ENCODE measurements at places on chromosomes 1 and 21.

- no peak for DNase-seq
Observed at GRCh38 chr1:95876276-95876675, 642.3 kb downstream of the RWDD3 start.

GRCh38 chr1:236035681-236036101 lies 29.2 kb downstream of the NID1 start:
- no peak for DNase-seq

GRCh38 chr1:189205863-189206262 lies 1271.8 kb downstream of the BRINP3 start:
- DNase-seq, result no peak

GRCh38 chr1:217134857-217135568 lies 411.8 kb upstream of the ESRRG start:
- DNase-seq, result no peak

- DNase-seq, result no peak
Observed at GRCh38 chr1:240999826-241000225, 357.2 kb downstream of the RGS7 start.

DNA sequence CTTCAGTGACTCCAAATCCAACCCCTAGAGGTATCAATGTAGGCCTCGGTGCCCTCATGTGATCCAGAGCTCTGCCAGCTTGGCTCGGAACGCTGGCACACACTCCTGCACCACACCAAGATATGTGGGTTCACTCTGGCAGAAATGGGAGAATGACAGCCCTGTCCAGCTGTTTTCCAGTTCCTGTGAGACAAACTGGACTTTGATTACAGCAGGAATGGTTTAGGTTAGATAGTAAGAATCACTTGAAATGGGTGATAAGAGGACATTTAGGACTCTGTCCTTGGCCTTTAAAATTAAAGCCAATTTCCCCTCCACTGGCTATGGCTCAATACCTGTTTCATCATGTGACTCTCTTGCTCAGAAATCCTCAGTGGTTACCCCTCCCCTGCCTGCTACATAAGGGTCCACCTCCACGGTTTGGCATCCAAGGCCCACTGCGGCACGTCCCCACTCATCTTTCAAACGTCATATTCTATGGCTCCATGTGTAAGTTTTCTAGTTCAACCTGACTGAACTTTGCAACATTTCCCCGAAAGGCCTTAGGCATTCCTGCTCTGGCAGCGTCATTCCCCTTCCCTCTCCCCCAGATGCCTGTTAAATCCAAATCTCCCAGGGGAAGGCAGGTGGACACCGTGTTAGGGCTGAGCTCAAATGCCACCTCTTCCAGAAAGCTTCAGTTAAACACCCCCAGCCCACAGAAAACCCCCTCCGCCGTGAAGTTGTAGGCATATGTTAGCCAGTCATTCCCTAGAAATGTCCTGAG lies 44.7 kb downstream of the PLEKHA6 start:
- no peak for DNase-seq

DNA sequence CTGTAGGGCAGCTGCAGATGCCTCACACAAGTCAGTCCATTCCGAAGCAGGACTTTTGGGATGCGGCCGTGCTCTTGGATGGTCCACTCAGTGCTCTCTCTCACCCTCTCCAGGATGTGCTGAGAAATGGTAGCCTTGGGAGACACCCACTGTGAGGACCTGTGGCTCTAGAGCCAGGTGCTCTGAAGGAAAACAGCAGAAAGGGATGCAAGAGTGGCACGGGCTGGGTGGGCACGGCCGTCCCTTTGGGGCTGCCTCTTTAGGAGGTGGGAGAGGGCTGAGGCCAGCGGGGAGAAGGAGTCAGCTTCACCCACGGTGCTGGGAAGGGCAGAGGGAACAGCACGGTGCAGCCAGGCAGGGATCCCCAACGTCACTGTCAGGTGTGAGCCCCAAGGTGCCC lies 106.1 kb downstream of the RIPK4 start:
- no peak for DNase-seq

- no peak for DNase-seq
Observed at GRCh38 chr1:234866007-234866866, 256.3 kb upstream of the IRF2BP2 start.

- no peak for DNase-seq
Observed at GRCh38 chr1:94327001-94327690, 89.8 kb upstream of the ARHGAP29 start.

All from cerebellar nuclear complex (tissue), 1 donor.